ENCODE measurements at places on chromosomes 1 and 21. TPM values are rescaled to one million over a fixed set of nuclear protein-coding genes. Genes with fewer than 3 reads are reported as not detected.

SNAP47 gene
- 32.8 TPM for polyA plus RNA-seq

GRCh38 chr1:29782846-29783507 is 546.7 kb downstream of the PTPRU start:
- DNase-seq, result no peak

DNA sequence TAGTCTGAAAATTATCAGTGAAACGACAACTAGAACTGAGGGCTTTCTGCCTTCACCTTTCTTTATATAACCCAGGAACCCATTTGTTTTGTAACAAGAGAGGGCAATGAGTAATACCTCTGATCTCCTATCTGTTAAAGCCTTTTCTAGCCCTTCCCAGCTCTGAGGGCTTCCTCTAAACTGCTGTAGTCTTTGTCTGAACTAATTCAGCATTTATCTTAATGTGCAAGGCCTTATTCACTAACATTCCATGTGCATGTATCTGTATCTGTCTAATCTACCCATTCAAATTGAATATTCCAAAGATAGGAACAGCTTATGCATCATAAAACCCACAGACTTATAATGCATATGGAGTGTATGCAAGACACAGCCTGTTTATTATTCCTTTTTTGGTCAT is 167.1 kb downstream of the LYPLAL1 start:
- peak; percentile 44 for DNase-seq

DNA sequence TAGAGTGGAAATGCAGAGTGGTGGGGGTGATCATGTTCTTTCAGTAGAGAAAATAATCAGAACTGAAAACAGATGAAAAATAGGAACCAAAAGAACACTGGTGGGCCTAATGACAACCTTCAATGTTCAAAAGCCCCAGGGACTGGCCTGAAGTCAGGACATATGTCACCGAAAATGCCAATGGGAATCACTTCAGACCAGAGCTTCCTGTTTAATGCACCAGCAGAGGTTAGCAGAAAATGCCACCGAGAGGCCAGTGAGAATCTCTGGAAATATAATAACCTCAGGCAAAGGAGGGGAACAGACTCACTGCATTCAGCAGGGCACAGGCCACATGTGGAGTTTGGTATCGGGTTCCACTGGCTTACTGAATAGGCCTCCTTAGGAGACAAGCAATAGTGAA is 15.9 kb upstream of the CD58 start:
- DNase-seq, result no peak

DNA sequence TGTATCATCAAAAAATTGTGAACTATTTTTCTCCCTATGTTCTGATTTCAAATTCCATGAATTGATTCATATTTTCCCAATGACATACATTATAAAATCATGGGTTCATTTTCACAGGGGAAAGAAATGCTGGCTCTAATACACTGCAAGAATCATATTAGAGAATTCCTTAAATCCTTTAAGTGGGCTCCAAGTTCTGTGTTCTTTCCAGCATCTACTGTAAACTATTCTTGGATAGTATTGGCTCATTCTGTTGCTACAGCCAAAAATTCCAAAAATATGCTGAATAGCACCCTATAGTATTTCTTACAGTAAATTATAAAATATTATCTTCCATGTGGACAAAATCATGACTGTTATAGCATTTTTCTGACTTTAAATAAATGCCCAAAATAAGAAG is 19.0 kb upstream of the C1orf105 start:
- no peak for DNase-seq
